Activated T-helper 2 cell treated with anti-CD3 and anti-CD28 coated beads, Interferon-gamma antibody, Interleukin-2, Interleukin-4, amounts not matched to agents 10 μg/mL and 5 μg/mL and 100 μg/mL, durations not matched to agents 14 hours and 24 hours and 36 hours (primary cell): ENCODE measurements at places on chromosomes 16 and 17.

DNA sequence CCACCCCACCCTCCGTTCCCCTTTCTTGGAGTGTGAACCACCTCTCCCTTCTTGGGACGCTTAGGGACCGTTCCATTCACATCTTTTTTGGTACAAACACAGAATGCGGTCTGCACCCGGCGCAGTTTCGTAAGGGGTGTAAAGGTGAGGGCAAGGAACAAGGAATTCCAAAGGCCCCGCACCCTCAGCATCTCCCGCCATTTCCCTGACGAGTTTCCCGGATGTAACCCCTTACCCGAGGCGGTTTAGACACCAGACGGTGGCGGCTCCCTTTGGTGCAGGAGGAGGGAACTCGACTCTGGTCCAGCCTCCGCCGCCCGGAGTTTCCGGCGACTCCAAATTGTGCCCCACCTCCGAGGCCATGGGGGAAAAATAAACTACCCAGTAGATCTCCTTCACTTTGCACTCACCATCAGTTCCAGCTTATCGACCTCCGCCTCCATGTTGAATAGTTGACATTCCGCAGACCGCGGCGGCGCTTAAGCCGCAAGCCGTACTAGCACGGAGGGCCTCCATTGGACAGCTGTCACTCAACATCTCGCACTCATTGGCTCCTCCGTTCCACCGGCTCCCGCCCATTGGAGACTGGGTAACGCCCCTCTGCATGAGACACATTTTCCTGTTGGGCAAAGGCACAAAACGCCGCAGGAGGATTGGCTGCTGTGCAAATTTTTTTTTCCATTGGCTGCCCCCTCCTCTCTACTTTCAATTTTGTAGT lies at the start of gene SKA2:
SKA2 (minus strand) TSS at position 466 of the 718 bp plus-strand sequence; CDS start at position 443, 23 bp downstream.
- DNase-seq, result peak; percentile 99

DNA sequence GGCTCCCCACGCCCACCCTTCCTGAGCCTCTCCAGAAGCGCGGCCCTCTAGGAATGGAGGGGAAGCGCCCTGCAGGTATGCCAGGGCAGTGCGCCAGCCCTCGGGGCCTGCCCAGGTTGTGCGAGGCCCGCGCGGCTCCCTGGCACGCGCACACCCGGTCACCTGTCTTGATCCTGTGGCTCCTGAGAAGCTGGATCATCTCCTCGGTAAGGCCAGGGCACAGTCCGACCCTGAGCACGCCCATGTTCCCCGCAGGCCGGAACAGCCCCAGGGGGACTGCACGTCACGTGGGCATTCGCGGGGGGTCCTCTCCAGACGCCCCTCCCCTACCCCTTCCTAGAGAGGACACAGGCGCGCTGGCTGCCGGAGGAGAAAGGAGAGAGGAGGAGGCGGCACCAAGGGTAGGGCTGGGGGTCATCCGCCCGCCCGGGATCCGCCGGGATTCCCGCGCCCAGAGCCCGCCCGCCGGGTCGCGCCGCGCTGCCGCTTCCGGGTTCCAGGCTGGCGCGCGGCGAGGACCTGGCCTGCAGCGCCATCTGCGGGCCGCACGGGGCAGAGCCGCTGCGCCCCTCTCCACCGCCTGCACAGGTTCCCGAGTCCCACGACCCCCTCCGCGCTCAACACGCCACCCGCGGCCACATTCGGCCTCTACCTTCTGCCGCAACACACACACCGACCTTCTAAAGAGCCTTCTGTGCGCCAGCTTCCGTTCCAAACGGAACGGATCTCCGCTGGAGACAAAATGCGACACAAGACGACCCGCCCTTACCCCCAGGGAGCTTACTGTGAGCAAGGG lies at the start of gene RAD51D:
RAD51D (minus strand) TSS at position 491 of the 796 bp plus-strand sequence; CDS start at position 244, 247 bp downstream.
- DNase-seq, result peak; percentile 75

GRCh38 chr17:30375661-30376060 lies 3.1 kb upstream of the CPD start:
- no peak for DNase-seq

GRCh38 chr16:57614536-57614935 lies 13.9 kb upstream of the ADGRG1 start:
- DNase-seq, result no peak

DNA sequence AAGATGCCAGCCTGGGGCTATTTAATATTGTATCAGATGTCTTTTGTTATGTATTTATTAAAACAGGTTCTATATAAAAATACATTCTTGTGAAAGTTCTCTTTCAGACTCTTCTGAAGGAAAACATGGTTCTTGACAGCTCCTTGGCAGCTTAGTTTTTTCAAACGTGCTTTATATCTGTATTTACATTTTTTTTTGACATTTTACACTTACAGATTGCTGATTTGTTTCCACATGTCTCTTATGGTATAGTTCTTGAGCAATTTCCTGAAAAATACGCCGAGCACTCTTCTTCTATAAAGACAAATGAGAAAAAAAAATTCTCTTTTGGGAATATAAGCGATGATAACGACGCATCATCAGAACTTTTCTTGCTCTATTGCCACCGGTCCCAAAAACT lies 9.5 kb downstream of the IGSF6 start:
- no peak for DNase-seq

- no peak for DNase-seq
These were observed 144.6 kb upstream of the PLCG2 start for GRCh38 chr16:81634380-81635062.

DNA sequence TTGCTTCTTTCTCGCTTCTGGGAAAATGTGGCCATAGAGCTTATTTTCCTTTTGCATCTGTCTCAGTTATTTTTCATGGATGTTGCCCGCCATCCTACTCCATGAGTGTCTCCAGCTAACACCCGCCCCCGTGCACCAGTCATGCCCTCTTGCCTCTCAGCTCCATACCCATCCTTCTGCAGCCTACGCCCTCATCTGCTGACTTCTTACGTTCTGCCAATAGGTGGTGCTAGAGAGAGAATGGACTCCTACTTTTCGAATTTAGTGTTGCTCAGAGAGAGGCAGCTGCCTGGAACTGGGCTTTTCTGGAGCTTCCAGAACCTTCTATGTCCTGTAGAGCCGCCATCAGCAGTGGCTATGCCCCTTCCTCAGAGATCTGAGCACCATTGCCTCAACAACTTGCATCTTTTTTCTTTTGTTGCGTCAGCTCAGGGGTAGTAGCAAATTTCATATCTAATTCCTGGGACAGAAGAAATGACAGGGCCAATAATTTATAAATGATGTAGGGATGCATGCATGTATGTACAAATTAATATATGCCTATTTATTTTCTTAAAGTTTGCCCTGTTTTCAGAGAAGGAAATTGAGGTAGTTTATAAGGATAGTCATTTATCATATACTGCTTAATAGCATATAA lies 119.7 kb upstream of the MYOCD start:
- no peak for DNase-seq

DNA sequence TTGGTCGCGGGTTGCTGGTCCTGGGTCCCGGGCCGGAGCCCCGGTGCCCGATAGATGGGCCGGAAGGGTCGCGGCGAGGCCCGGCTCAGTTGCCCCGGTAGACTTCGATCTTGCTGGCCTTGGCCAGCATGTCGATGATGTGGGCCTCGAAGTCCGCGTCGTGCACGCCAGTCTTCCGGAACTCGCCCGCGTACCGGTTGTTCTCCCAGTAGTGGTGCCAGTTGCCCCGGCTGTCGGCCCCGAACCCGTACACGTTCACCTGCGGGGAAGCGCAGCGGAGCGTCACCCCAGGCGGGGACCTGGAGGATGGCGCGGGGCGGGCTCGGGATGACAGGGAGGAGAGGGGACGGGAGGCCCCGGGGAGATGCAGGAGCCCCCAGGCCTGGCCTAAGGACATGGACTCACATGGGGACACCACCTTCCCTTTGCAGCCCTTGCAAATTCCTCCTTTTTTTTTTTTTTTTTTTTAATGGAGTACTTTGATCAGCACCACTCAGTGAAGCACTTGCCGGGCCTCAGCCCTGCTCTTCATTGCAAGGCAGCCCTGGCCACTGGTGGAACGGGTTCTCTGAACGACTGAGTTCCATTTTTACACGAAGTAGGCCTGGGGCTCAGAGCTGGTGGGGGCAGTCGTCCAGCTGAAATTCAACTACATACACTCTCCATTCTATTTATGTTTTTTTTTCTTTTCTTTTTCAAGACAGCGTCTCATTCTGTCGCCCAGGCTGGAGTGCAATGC lies 35.1 kb downstream of the DDX19A start:
- DNase-seq, result no peak

DNA sequence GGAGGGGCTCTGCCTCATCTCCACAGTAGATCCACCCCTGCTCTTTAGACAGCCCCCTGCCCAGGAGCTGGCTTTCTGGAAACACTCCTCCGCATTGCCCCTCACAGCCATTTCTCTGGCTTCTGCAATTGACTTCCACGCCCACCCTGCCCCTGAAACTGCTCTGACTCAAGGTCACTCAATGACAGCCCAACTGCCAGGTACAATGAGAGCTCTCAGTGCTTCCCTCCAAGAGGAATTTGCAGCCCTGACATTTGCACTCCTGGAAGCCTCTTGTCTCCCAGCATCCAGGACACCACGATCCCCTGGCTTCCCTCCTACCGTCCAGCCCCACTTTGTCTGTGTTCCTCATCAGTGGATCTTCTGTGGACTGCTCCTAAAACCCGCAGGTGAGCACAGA lies 421.5 kb downstream of the SOX9 start:
- no peak for DNase-seq

GRCh38 chr16:5615868-5616642 lies 518.5 kb upstream of the EEF2KMT start:
- peak; percentile 14 for DNase-seq

DNA sequence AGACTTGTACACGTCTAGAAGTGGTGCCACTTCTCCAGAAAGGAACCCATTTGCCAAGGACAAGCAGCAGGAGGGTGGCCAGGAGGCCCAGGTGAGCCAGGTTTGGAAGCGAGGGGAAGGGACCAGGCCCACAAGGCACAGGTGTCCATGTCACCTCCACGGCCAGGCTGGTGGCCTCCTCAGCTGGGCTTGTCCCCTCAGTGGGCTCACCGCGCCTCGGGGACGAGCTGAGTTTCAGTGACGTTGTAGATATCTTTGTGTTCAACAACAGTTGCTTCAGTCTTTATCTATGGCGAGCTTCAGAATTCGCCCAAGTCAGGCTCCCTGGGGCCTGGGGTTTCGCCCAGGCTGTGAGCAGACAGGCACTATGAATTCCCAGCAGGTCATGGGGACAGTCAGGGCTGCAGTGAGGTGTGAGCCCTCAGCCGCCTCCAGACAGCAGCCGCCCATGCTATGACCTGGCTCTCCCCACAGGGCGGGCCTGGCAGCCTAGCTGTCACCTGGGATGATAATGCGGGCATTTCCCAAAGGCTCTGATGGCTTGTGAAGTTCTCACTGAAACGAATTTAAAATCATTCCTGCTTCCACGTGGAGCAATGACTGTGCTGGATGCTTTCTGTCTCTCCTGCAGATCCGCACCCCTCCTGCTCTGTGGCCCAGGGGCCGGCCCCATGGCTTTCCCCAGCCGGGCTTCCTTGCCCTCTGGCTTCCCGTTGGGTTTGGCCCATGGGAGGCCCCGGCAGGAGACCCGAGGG lies 89.5 kb downstream of the MRC2 start:
- no peak for DNase-seq

GRCh38 chr17:82884970-82885353 lies 45.1 kb upstream of the ZNF750 start:
- DNase-seq, result peak; percentile 25

GRCh38 chr16:2824626-2825025 lies 5.5 kb upstream of the ZG16B start:
- no peak for DNase-seq

- no peak for DNase-seq
These were observed 51.5 kb downstream of the GPRC5B start for GRCh38 chr16:19833176-19833575.

DNA sequence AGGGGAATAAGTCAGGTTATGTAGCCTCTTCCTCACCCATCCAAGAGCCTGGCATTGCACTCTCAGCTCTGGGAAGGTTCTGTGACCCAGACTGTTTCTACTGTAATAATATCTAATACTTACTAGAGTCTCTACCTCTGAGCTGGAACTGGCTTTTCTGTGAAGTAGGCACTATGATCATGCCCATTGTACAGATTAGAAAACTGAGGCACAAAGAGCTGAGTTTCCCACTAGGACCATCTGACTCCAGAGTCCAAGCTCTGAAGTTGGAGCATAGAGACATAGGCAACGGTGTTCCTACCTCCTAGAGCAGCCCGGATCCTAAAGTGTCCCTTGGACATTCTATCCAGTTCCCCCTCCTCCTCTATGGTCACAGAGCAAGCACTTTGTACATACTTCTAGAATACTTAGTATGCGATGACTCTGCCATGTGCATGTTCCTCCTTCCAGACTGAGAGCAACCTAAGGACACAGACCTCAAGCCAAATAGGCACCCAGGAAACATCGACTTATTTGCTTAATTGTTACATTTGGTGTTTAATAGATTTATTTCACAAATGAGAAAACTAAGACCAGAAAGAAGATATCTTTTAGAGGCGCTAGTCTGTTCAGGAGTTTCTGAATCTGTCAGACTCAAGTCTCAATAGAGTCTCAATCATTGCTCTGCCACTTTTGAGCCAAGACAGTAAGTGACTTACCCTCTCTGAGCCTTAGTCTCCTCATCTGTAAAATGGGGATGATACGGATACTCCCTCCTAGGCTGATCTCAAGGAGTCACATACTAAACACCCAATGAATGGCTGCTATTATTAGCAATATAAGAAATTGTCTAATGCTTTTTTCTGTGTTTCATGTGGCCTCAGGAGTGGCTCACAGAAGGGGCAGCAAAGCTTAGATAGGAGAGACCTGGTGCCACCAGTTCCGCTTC lies 3.6 kb downstream of the CLEC19A start:
- no peak for DNase-seq
